ENCODE measurements at places on chromosomes 2 and 18.

- no peak for DNase-seq
- H3K36me3 ChIP-seq = no peaks in the 10 kb centered on the region
- no peaks in the 10 kb centered on the region for H3K27me3 ChIP-seq
- no peak overlapping the region for H3K4me3 ChIP-seq
- no peaks in the 10 kb centered on the region for H3K4me1 ChIP-seq
- H3K27ac ChIP-seq = no peak overlapping the region
Observed at GRCh38 chr2:237352279-237352845, 61.6 kb downstream of the COL6A3 start.

DNA sequence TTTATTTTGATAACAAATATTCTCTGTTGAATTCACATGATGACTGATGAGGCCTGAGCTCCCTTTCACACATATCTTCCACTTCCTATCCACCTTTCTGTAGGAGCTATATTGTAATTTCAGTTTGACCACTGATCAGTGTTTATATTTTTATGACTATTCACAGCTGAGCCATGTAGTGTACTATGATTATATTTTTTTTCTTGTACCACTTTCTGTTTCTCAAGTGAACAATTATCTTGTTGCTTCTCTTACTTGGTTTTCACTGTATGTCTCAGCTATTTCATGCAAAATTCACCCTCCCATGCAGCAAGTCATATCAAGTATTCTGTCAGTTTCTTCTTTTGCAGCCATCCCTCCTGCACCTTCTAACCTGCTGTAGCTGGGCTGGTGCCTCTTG is 78.4 kb downstream of the TMEM247 start:
- H3K4me1 ChIP-seq = peaks cover 23% of the 10 kb centered on the region
- no peaks in the 10 kb centered on the region for H3K27me3 ChIP-seq
- H3K27ac ChIP-seq = no peak overlapping the region
- peaks cover 27% of the 10 kb centered on the region for H3K36me3 ChIP-seq
- no peak overlapping the region for H3K4me3 ChIP-seq

DNA sequence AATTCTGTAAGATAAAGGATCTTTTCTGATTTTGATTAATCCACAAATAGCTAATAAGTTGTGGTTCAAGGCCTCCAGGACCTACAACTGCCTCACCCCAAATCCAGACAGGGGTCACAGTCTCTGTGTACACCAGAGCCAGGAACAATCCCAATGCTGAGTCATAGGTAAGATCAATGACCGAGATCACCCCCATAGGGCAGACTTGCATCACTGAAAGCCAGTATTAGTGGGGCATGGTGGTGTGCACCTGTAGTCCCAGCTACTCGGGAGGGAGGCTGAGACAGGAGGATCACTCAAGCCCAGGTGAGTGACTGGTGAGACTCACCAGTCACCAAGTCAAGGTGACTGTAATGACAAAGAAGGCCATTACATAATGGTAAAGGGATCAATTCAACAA is 12.9 kb downstream of the PARD6G start:
- peaks cover 14% of the 10 kb centered on the region for H3K27me3 ChIP-seq
- H3K36me3 ChIP-seq = no peaks in the 10 kb centered on the region
- no peak overlapping the region for H3K27ac ChIP-seq
- DNase-seq = no peak

GRCh38 chr18:5546660-5547059 is 2.9 kb upstream of the EPB41L3 start:
- H3K27me3 ChIP-seq = peaks cover 23% of the 10 kb centered on the region
- peaks cover 3% of the 10 kb centered on the region for H3K4me1 ChIP-seq
- no peaks in the 10 kb centered on the region for H3K36me3 ChIP-seq
- H3K4me3 ChIP-seq = no peak overlapping the region
- no peak overlapping the region for H3K27ac ChIP-seq
- no peak for DNase-seq

- H3K27ac ChIP-seq = no peak overlapping the region
- DNase-seq = no peak
- H3K36me3 ChIP-seq = no peaks in the 10 kb centered on the region
- no peaks in the 10 kb centered on the region for H3K27me3 ChIP-seq
- no peak overlapping the region for H3K4me3 ChIP-seq
Observed at GRCh38 chr2:2271469-2271941, 59.6 kb downstream of the MYT1L start.

GRCh38 chr2:144201868-144202468 is 318.0 kb downstream of the ZEB2 start:
- no peak for DNase-seq
- peaks cover 37% of the 10 kb centered on the region for H3K4me1 ChIP-seq
- H3K4me3 ChIP-seq = peak overlapping the region; percentile 24
- H3K27ac ChIP-seq = peak overlapping the region; percentile 78
- peaks cover 48% of the 10 kb centered on the region for H3K36me3 ChIP-seq

DNA sequence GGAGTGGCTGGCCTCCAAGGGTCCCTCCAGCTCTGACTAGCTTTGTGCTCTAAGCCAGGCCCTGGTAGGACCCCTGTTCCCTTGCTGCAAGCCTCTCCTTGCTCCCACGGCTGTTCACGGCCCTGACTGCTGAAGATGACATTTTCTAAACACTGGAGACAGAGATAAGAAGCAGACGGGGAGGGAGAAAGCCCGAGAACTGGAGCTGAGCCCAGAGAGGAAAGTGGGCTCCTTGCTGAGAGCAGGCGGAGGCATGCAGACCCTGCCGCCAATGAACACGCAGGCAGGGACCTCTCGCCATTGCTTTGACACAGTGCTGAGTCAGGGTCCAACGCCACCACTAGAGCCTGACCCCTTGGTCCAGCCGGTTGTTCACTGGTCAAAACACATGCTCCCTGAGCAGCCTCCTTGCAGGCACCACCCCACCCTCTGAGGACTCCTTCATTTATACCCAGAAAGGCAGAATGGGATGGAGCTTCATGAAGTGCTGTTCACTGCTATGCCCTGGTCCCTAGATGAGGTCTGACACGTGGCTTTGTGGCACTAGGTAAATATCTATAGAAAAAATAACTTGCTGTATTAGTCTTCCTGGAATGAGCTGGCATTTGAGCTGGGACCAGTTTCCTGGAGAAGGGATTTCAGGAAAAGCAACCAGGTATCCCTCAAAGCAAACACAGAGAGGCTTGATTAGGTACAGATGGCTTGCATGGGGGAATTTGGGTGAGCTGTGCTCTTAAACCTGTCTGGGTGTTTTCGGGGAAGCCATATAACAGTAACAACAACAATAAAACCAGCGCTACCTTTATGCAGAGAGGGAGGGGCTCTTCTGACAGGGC is 65.7 kb downstream of the MCFD2 start:
- no peaks in the 10 kb centered on the region for H3K36me3 ChIP-seq
- H3K27ac ChIP-seq = no peak overlapping the region

- H3K4me1 ChIP-seq = peaks cover 59% of the 10 kb centered on the region
- no peaks in the 10 kb centered on the region for H3K27me3 ChIP-seq
- H3K27ac ChIP-seq = peak overlapping the region; percentile 73
- no peak for DNase-seq
- H3K4me3 ChIP-seq = no peak overlapping the region
Observed at GRCh38 chr18:13268158-13269012, 49.8 kb downstream of the LDLRAD4 start.

GRCh38 chr2:151833984-151834383 is 5.8 kb upstream of the ARL5A start:
- H3K27me3 ChIP-seq = peaks cover 12% of the 10 kb centered on the region
- no peaks in the 10 kb centered on the region for H3K36me3 ChIP-seq
- H3K4me1 ChIP-seq = peaks cover 3% of the 10 kb centered on the region
- H3K4me3 ChIP-seq = no peak overlapping the region
- no peak overlapping the region for H3K27ac ChIP-seq

DNA sequence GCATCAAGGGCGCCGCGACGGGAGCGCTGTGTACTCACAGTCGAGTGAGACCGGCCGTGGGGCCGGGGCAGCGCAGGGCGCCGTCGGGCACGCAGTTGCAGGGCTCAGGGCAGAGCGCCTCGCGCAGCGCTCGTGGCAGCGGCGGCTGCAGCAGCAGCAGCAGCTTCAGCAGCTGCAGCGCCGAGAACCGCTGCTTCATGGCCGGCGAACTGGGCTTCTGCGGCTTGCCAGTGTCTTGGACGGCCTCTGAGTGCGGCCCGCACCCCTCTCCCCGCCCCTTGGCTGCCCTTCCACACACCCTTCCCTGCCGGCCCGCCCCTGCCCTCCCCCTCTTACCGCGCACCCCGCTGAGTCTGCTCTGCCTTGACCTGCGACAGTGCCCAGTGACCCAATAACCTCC is at the start of gene LHCGR:
Gene LHCGR, minus strand, starts transcription at position 252 of the 400 bp plus-strand sequence. Its CDS starts 53 bp downstream, at position 199.
- no peaks in the 10 kb centered on the region for H3K36me3 ChIP-seq
- no peak within 1 kb of the TSS for H3K27ac ChIP-seq
- H3K4me3 ChIP-seq = no peak within 1 kb of the TSS
- DNase-seq = no peak
- no peaks in the 10 kb centered on the region for H3K4me1 ChIP-seq
- peaks cover 20% of the 10 kb centered on the region for H3K27me3 ChIP-seq

GRCh38 chr2:70767079-70767698 is 811 bp downstream of the ADD2 start:
- peaks cover 4% of the 10 kb centered on the region for H3K36me3 ChIP-seq
- H3K4me1 ChIP-seq = peaks cover 19% of the 10 kb centered on the region
- H3K27ac ChIP-seq = no peak overlapping the region
- H3K4me3 ChIP-seq = peak overlapping the region; percentile 57
- H3K27me3 ChIP-seq = peaks cover 55% of the 10 kb centered on the region

DNA sequence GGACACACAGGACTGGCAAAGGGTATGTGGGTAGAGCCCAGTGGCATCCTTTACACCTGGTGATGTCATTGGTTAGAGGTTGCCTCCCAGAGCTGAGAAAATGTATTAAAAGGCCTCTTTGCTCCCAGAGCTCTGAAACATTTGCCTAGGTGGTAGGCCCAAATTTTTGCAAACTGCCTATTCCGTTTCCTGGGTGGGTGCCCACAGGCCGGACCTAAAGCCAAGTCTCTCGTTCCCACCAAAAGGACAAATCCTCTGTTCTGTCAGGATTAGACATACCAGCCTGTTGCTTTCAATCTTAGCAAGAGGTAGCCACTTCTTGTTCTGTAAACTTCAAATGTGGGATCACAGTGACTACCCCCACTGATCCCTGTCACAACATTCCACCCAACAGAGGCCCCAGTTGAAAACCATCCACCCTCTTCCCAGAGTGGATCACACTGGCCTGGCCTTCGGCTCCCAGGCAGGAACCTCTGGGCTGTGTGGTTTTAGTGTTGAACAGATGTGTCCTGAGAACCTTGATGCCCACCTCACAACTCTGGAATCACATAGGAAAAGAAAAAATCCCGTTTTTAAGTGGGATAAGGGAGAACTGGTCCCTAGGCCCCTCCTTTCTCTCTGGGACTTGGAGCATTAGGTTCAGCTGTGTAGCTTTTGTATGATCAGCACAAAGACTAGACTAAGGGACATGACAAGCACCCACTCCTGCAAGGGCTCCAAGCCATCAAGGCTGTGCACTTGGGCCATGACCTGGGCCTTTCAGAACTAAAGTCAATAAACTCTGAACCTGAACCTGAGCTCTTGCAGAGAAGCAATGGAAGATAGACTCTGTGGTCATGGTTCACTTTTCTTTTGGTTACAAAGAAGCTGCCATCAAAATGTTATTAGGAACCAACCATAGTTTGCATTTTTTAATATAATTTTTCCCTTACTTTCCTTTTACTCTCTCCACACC is 211.3 kb downstream of the CYP26B1 start:
- H3K27ac ChIP-seq = no peak overlapping the region
- H3K4me1 ChIP-seq = no peaks in the 10 kb centered on the region
- H3K36me3 ChIP-seq = no peaks in the 10 kb centered on the region
- no peaks in the 10 kb centered on the region for H3K27me3 ChIP-seq
- no peak overlapping the region for H3K4me3 ChIP-seq
- no peak for DNase-seq

GRCh38 chr18:74266161-74266560 is 25.6 kb downstream of the CYB5A start:
- no peaks in the 10 kb centered on the region for H3K36me3 ChIP-seq
- no peak overlapping the region for H3K27ac ChIP-seq
- H3K27me3 ChIP-seq = no peaks in the 10 kb centered on the region
- no peak for DNase-seq
- H3K4me3 ChIP-seq = no peak overlapping the region

DNA sequence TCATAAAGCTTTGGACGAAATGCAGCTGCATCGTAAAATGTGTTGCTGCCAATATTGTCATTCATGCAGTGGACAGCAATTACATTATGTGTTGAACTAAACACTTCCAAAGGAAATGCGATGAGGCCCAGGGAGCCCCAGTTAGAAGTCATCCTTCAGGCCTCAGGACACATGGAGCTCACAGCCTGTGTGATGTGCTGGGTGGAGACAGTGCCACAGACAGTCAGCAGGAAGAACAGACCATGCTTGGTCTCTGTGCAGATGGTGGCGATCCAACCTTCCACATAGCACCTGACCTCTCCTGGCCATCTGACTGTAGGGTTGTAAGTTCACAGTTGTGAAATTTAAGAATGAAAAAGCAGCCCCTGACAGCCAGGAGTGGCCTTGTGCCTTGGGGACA is 118.3 kb upstream of the ALKAL2 start:
- no peaks in the 10 kb centered on the region for H3K4me1 ChIP-seq
- H3K27me3 ChIP-seq = peaks cover 4% of the 10 kb centered on the region
- DNase-seq = no peak
- H3K36me3 ChIP-seq = no peaks in the 10 kb centered on the region

- H3K27me3 ChIP-seq = no peaks in the 10 kb centered on the region
- no peak for DNase-seq
- no peak overlapping the region for H3K27ac ChIP-seq
- H3K4me1 ChIP-seq = no peaks in the 10 kb centered on the region
- no peak overlapping the region for H3K4me3 ChIP-seq
Observed at GRCh38 chr2:28833740-28834470, 23.3 kb downstream of the SPDYA start.

DNA sequence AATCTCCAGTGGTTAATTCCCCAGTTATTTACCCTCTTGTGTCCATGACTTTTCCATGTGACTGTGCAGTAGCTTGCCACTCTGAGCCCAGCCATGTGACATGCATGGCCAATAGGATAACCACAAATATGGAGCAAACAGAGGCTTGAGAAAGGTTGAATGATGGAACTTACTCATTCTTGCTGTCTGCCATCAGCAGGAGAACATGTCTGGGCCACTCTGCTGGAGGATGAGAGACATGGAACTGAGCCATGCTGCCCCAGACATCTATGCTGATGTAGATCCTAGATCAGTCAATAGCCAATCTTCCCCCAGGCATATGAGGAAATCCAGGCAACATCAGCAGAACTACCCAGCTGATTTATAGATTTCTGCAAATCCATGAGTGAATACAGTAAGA is 992.3 kb upstream of the FANCL start:
- H3K4me1 ChIP-seq = no peaks in the 10 kb centered on the region
- DNase-seq = no peak
- H3K36me3 ChIP-seq = no peaks in the 10 kb centered on the region
- no peaks in the 10 kb centered on the region for H3K27me3 ChIP-seq
- no peak overlapping the region for H3K4me3 ChIP-seq
- H3K27ac ChIP-seq = no peak overlapping the region

GRCh38 chr2:120177001-120177621 is 46.1 kb downstream of the TMEM185B start:
- H3K36me3 ChIP-seq = peaks cover 10% of the 10 kb centered on the region
- peak overlapping the region; percentile 99 for H3K27ac ChIP-seq
- peak; percentile 82 for DNase-seq
- H3K27me3 ChIP-seq = no peaks in the 10 kb centered on the region
- H3K4me1 ChIP-seq = peaks cover 58% of the 10 kb centered on the region
- peak overlapping the region; percentile 96 for H3K4me3 ChIP-seq

GRCh38 chr2:44456946-44457345 is 95.2 kb downstream of the CAMKMT start:
- H3K4me3 ChIP-seq = no peak overlapping the region
- H3K27ac ChIP-seq = no peak overlapping the region
- no peaks in the 10 kb centered on the region for H3K4me1 ChIP-seq
- no peaks in the 10 kb centered on the region for H3K36me3 ChIP-seq
- no peaks in the 10 kb centered on the region for H3K27me3 ChIP-seq

GRCh38 chr2:106122157-106122556 is 71.9 kb downstream of the UXS1 start:
- no peak for DNase-seq
- H3K27ac ChIP-seq = no peak overlapping the region
- H3K4me1 ChIP-seq = peaks cover 14% of the 10 kb centered on the region
- H3K36me3 ChIP-seq = peaks cover 67% of the 10 kb centered on the region
- H3K4me3 ChIP-seq = no peak overlapping the region
- no peaks in the 10 kb centered on the region for H3K27me3 ChIP-seq
